Activated naive CD4-positive, alpha-beta T cell treated with anti-CD3 and anti-CD28 coated beads for 36 hours (primary cell): ENCODE measurements at places on chromosomes 6 and 20. TPM values are rescaled to one million over a fixed set of nuclear protein-coding genes. Genes with fewer than 3 reads are reported as not detected.

DNA sequence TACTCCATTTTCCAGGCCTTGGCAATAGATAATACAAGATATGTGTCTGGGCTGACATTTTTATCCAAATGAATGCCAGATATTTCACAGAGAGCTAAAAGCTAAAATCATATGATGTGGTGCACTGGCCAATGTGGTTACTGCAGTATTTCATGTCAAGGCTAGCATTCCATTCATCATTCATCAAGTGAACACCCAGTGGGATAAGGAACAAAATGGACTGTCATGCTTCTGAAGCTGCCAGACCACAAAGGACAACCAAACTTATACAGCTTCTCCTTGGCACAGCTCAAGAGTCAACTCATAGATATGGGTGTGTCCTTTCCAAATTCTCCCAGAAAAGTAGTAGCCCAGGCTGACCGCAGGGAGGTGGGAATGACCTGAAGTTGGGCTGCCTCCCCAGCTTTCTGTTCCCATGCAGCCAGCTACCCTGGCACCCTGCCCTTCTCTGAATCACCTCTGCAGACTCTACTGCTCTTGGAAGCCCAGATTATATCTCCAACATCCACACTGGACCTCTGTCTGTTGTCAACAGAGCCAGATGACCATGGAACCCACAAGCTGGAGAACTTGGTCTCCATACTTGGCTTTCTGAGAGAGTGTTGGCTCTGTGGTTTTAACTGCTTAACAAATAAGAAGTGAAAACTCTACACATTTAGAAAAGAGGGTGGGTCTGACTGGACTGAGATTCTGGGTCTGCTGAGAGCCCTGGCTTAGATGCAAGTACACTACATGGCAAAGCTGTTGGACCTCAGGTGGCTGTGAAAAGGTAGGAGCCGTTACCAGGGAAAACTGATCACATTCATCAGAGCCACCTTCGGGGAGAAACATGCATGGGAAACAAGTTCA, 122.8 kb downstream of the ALDH8A1 start:
- H3K4me3 ChIP-seq, result no peak overlapping the region
- H3K36me3 ChIP-seq, result no peaks in the 10 kb centered on the region
- no peak overlapping the region for H3K27ac ChIP-seq
- H3K27me3 ChIP-seq, result no peaks in the 10 kb centered on the region
- no peaks in the 10 kb centered on the region for H3K4me1 ChIP-seq

DNA sequence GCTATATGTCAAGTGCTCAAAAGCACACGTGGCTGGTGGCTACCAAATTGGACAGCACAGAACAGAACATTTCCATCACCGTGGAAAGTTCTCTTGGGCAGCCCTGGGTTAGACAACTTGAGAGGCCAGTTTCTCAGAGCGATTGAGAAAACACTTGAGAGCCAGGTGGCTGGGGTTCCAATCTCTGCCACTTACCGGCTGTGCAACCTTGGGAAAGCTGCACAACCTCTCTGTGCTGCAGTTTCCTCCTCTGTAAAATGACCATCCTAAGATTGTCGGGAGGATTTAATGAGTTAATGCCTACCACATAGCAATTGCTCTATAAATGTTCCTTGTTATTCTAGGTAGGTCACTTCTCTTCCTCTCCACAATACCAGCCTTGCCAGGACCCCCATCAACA, 25.1 kb upstream of the NFATC2 start:
- no peak overlapping the region for H3K27ac ChIP-seq
- H3K4me3 ChIP-seq, result no peak overlapping the region
- H3K27me3 ChIP-seq, result peaks cover 16% of the 10 kb centered on the region
- H3K4me1 ChIP-seq, result peaks cover 9% of the 10 kb centered on the region

- H3K4me1 ChIP-seq, result peaks cover 47% of the 10 kb centered on the region
- peak; percentile 86 for DNase-seq
- peak within 1 kb of the TSS; percentile 9 for H3K27ac ChIP-seq
- H3K27me3 ChIP-seq, result peaks cover 20% of the 10 kb centered on the region
Observed at GRCh38 chr6:30163090-30163917, at the start of gene TRIM15. Gene TRIM15, plus strand, starts transcription at chr6:30163546. Its CDS starts 139 bp downstream, at chr6:30163685.

GRCh38 chr20:42706759-42707158, 482.9 kb downstream of the PTPRT start:
- no peaks in the 10 kb centered on the region for H3K27me3 ChIP-seq
- H3K4me1 ChIP-seq, result no peaks in the 10 kb centered on the region
- DNase-seq, result no peak
- H3K27ac ChIP-seq, result no peak overlapping the region
- no peak overlapping the region for H3K4me3 ChIP-seq
- no peaks in the 10 kb centered on the region for H3K36me3 ChIP-seq

DNA sequence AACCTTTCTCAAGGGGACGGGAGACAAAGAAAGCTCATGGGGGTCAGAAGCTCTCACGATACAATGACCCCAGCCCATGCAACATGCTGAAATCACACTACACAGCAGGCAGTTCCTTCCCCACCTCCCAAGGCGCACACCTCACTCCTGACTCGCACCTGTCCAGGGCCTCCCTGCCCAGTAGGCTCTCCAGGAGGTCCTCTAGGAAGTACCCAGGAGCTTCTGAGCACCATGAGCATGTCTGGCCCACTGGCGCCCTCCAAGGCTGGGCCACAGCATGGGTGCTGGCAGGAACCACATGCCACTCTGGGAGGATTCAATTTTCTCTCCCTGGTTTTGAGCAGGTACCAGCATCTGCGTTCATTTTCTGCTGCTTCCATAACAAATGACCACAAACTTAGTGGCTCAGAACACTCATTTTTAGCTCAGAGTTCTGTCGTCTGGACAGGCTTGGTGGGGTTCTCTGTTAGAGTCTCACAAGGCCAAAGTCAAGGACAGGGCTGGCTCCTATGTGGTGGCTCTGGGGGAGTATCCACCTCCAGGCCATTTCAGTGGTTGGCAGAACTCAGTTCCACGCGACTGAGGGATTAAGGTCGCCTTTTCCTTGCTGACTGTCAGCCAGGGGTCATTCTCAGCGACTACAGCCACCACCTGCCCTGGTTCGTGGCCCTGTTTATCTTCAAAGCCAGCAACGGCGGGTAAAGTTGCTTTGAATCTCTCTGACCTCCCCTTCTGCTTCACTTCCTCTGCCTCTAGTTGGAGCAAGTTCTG, 32.7 kb downstream of the ACSS1 start:
- no peaks in the 10 kb centered on the region for H3K27me3 ChIP-seq
- H3K4me3 ChIP-seq, result no peak overlapping the region
- no peaks in the 10 kb centered on the region for H3K36me3 ChIP-seq
- peaks cover 3% of the 10 kb centered on the region for H3K4me1 ChIP-seq
- DNase-seq, result no peak

GRCh38 chr20:46341074-46342009, 33.0 kb upstream of the CDH22 start:
- no peak overlapping the region for H3K4me3 ChIP-seq
- no peak for DNase-seq
- peaks cover 21% of the 10 kb centered on the region for H3K4me1 ChIP-seq

DNA sequence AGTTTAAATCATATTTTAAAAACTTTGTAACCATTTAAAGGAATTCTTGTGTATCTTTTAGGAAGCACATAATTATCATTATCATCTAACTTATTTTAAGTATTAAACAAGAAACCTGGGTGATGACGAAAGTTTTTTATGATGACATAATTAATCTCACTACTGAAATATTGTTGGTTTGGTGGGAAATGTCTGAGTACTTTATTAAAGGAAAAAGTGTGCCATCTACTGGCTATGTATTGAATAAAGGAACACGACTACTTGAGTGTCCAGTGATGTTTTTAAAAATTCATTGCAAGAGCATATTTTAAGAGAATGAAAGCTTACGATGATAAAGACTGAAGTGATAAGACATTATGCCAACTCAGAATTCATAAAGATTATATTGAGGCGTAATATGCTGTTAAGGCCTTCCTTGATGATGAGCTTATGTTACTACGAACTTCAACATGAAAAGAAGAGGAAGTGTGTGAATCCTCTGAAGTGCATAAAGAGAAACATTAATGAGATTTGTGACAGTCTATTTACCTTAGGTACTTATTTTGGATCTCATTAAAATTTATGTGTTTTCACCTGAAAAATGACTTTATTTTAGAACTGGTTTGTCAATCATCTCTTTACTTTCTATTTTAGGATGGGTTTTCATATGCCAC, 12.0 kb upstream of the TRMT11 start:
- H3K36me3 ChIP-seq, result peaks cover 5% of the 10 kb centered on the region
- H3K27me3 ChIP-seq, result no peaks in the 10 kb centered on the region
- no peak overlapping the region for H3K4me3 ChIP-seq
- DNase-seq, result no peak
- no peak overlapping the region for H3K27ac ChIP-seq

DNA sequence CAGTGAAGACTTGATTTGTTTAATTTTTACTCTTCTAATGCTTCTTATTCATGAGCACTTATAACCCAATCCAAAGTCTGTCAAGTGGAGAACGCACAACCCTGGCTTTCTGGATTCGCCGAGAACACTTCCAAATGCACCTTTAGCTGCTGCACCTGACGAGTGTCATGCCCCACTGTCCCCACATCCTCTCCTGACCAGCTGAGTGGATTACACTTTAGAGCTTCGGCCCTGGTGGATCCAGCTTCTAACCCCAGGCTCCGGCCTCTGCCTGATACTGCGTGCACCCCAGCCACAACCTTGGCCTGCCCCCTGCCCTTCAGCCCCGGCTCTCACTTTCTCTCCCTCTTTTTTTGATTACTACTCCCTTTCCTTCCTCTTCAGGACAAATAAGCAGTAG, 258.8 kb downstream of the TMEM242 start:
- H3K36me3 ChIP-seq, result peaks cover 2% of the 10 kb centered on the region
- no peaks in the 10 kb centered on the region for H3K27me3 ChIP-seq
- H3K4me1 ChIP-seq, result peaks cover 58% of the 10 kb centered on the region
- H3K4me3 ChIP-seq, result no peak overlapping the region
- no peak for DNase-seq

DNA sequence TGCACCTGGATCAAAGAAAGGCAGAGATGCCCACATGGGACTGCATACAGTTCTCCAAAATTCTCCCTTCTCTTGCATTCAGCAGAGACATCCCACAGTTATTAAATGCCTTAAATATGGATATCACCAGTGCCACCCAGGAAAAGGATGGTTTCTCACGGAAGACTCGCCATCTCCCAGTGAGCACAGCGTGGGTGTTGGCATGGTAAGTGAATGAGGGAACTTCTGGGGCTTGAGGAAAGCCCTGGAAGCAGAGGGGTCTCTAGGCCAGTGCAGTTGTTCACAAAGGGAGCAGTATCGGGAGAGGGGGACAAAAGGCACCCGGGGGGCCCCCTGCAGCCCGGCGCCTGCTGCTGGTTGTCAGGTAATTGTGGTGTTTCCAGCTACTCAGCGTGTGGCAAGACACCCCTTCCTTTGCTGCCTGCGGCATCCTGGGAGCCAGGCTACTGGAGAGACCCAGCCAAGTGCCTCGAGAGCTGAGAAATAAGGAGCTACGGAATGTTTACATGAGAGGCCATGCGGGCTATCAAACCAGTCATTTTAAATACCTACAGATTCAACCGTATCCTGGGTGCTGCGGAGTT, 125.4 kb downstream of the PXDC1 start:
- no peak for DNase-seq
- H3K27ac ChIP-seq, result no peak overlapping the region
- no peak overlapping the region for H3K4me3 ChIP-seq
- H3K27me3 ChIP-seq, result peaks cover 41% of the 10 kb centered on the region
- peaks cover 6% of the 10 kb centered on the region for H3K4me1 ChIP-seq

GRCh38 chr20:50577175-50578018, 67.2 kb downstream of the PTPN1 start:
- no peak overlapping the region for H3K4me3 ChIP-seq
- peaks cover 63% of the 10 kb centered on the region for H3K36me3 ChIP-seq
- H3K4me1 ChIP-seq, result peaks cover 28% of the 10 kb centered on the region
- H3K27me3 ChIP-seq, result no peaks in the 10 kb centered on the region
- peak overlapping the region; percentile 69 for H3K27ac ChIP-seq
- DNase-seq, result no peak

DNA sequence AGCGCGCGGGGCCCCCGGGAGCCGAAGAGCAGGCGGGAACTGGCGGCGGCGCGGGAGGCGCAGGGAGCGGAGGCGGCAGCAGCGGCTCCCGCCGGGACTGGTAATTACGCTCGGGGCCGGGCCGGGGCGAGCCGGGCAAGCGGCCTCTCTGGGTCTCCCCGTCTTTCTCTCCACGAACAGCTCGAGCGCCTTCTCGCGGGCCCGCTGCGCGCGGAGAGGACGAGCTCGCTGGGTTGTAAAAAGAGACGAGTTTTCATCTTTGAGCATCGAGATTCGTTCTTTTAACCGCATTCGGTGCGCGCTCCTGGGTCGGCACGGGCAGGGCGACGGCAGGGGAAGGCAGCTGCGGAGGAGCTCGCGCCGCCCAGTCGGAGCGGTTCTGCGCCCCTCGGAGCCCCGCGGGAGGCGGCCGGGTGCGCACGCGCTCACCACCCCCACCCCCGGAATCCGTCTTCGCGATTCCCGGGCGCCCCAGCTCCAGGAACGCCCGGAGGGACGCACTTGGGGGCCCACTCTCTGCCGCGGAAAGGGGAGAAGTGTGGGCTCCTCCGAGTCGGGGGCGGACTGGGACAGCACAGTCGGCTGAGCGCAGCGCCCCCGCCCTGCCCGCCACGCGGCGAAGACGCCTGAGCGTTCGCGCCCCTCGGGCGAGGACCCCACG, 38.0 kb downstream of the YTHDF1 start:
- no peak overlapping the region for H3K27ac ChIP-seq
- H3K4me3 ChIP-seq, result no peak overlapping the region
- peaks cover 14% of the 10 kb centered on the region for H3K4me1 ChIP-seq
- peaks cover 30% of the 10 kb centered on the region for H3K27me3 ChIP-seq
- no peak for DNase-seq

DNA sequence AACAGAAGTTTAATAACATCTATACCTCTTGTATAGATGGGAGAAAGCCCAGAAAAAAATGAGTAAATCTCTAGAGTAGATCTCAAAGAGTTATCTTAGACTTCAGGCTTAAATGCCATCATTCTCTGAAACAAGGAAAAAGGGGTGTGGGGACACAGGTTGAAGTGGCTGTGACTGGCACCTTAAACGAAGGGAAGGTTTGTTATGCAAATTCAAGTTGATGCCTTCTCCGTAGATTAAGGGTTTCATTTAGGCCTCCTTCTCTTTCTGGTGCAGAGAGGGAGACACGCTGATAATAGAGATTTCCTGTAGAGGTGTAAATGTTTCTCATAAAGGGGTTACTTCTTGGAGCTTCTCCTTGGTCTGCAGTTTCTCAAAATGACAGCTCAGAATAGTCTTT, 252.1 kb downstream of the CD83 start:
- no peak overlapping the region for H3K4me3 ChIP-seq
- H3K36me3 ChIP-seq, result no peaks in the 10 kb centered on the region
- no peak for DNase-seq
- no peaks in the 10 kb centered on the region for H3K27me3 ChIP-seq

GRCh38 chr20:10739566-10739965, 65.8 kb upstream of the JAG1 start:
- DNase-seq, result no peak
- H3K4me3 ChIP-seq, result no peak overlapping the region
- H3K27ac ChIP-seq, result no peak overlapping the region
- no peaks in the 10 kb centered on the region for H3K4me1 ChIP-seq

GRCh38 chr6:150297327-150298029, 71.3 kb upstream of the IYD start:
- H3K4me1 ChIP-seq, result peaks cover 3% of the 10 kb centered on the region
- no peak for DNase-seq
- H3K36me3 ChIP-seq, result no peaks in the 10 kb centered on the region
- H3K27ac ChIP-seq, result no peak overlapping the region
- H3K4me3 ChIP-seq, result no peak overlapping the region

- peaks cover 2% of the 10 kb centered on the region for H3K4me1 ChIP-seq
- H3K4me3 ChIP-seq, result no peak overlapping the region
- peaks cover 5% of the 10 kb centered on the region for H3K27me3 ChIP-seq
- no peak overlapping the region for H3K27ac ChIP-seq
- H3K36me3 ChIP-seq, result no peaks in the 10 kb centered on the region
Observed at GRCh38 chr20:59084041-59084850, 41.7 kb upstream of the PRELID3B start.

ESF1 gene
- total RNA-seq, result 14.5 TPM

DEFB126 gene
- total RNA-seq, result not detected

WDR27 gene
- 38.3 TPM for total RNA-seq

C6orf58 gene
- not detected for total RNA-seq

CSTF1 gene
- 68.0 TPM for total RNA-seq

SLC12A5 gene
- total RNA-seq, result not detected

IRF4 gene
- total RNA-seq, result 504 TPM

F13A1 gene
- not detected for total RNA-seq
